ENCODE measurements at places on chromosomes 7 and 10. TPM values are rescaled to one million over a fixed set of nuclear protein-coding genes. Genes with fewer than 3 reads are reported as not detected.

The IMPDH1 gene
- total RNA-seq: 95.8 TPM

The PRKG1 gene
- total RNA-seq: not detected

DNA sequence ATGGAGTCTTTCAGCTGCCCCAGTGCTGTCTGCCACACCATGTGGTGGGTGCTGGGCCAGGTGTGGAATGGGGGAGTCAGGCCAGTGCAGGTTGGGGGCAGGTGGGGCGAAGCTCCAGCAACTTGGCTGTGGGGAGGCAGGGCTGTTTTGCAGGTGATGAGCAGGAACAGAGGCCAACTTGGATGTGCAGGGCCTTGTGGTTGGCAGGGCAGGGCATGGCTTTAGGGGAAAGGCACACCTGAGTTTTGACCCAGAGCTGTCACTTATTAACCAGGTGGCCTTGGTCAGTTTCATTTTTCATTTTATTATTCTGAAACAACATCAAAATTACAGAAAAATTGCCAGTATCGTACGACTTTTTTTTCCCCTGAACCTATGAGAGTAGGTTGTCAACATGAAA is 1.1 kb upstream of the SFTPA2 start:
- peaks cover 18% of the 10 kb centered on the region for H3K27me3 ChIP-seq
- no peak overlapping the region for H3K27ac ChIP-seq
- peaks cover 10% of the 10 kb centered on the region for H3K4me1 ChIP-seq
- no peak overlapping the region for H3K4me3 ChIP-seq

The MLXIPL gene
- total RNA-seq: not detected

DNA sequence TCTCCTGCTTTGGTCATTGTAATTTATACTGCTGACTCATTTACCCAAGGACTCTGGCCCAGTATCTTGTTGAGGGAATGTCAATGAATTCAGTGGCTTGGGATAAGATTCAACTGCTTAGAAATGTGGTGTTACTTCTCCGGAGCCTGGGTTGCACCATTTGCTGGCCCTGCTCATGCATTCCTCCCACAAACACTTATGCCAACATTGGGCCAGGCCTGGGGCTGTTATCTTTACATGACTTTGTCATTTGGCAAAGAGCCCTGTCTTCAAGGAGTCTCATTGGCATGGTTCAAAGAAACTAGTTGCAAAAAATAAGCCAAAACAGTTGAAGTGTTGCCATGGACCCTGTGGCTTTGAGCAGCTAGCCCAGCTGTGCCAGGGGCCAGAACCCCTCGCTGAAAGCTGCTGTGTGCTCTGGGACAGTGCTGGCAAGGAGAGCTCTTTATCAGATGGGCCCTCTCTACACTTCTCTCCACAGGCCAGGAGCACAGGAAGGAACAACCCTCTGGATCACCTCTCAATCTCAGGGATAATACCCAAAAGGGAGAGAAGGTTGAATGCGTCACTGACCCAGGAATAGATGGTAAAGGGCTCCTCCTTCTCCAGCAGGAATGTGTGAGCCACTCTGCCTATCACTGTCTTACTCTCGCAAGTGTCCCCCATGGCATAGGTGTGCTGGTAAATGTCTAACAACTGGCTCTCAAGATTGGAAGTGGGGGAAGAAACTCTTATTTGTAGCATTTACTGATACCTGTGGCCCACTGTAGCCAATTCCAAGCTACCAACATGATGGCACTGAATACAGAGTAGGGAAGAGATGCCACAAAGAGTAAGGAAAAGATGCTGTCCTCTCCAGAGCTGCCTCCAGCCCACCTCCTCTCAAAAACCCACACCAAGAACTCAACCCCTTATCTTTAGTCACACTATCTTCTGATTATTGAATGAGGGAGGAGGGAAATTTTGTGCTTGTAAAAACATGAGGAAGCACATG is 23.5 kb upstream of the PDE1C start:
- H3K4me1 ChIP-seq: no peaks in the 10 kb centered on the region
- DNase-seq: no peak
- no peak overlapping the region for H3K27ac ChIP-seq
- no peaks in the 10 kb centered on the region for H3K27me3 ChIP-seq
- no peak overlapping the region for H3K4me3 ChIP-seq

- H3K27me3 ChIP-seq: no peaks in the 10 kb centered on the region
- no peak for DNase-seq
- H3K4me3 ChIP-seq: no peak overlapping the region
- peaks cover 41% of the 10 kb centered on the region for H3K4me1 ChIP-seq
- no peak overlapping the region for H3K27ac ChIP-seq
Observed at GRCh38 chr10:88293073-88293472, 290.0 kb downstream of the RNLS start.

DNA sequence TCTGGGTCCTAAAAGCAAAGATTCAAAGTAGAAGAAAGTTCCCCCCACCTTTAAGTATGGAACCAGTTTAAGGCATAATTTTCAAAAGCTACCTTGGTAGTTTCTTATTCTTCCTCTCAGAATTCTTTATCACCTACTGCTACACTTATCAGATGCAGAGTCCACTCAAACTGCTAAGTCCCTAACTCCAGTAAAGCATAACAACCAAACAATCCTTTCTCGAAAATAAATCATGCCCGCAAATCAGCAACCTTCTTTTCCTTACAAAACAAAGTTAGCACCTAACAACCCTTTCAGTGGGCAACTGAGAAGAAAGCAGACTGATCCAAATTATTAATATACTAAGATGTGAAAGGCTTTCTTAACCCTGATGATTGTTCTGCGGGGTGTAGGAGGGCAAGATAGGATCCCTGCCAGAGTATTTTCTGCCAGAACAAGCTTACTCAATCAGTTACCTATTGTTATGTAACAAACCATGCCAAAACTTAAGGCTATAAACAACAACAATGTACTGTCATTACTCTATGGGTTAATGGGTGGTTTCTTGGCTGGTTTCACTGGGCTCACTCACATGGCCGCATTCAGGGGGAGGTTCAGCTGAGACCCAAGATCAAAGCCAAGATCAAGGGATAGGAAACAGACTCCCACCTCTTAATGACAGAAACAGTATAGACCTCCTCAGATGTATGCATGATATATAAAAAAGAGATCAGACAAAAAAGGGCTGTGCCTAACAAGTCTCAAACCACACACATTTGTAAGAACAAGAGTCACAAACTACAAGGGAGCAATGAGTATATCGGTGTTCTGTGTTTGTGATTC is 42.0 kb downstream of the CCDC6 start:
- peaks cover 60% of the 10 kb centered on the region for H3K4me1 ChIP-seq
- peak overlapping the region; percentile 56 for H3K27ac ChIP-seq
- DNase-seq: no peak
- no peaks in the 10 kb centered on the region for H3K27me3 ChIP-seq
- peaks cover 22% of the 10 kb centered on the region for H3K36me3 ChIP-seq
- H3K4me3 ChIP-seq: no peak overlapping the region

DNA sequence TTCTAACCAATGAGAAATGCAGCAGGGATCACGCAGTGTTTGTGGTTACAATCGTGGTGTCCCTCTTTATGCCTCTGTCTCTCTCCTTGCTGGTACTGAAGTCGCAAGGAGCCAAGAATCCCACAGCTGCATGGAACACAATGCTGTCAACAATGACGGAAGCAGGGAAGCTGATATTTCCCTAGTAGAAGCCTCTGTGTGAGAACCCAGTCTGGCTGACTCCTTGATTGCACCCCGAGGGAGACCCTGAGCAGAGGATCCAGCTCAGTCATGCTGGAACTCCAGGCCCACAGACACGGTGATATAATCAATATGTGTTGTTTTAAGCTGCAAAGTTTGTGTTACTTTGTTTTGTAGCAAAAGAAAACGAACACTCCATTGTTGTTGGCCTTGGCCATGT is 677.9 kb downstream of the PARD3 start:
- no peak for DNase-seq
- H3K36me3 ChIP-seq: no peaks in the 10 kb centered on the region
- H3K4me3 ChIP-seq: no peak overlapping the region
- H3K4me1 ChIP-seq: peaks cover 6% of the 10 kb centered on the region

The RELN gene
- total RNA-seq: not detected

The PLCE1 gene
- not detected for total RNA-seq

The LEP gene
- not detected for total RNA-seq

GRCh38 chr7:114932991-114933390 is 11.1 kb downstream of the MDFIC start:
- DNase-seq: no peak
- no peak overlapping the region for H3K27ac ChIP-seq
- H3K4me1 ChIP-seq: peaks cover 31% of the 10 kb centered on the region
- peaks cover 23% of the 10 kb centered on the region for H3K36me3 ChIP-seq
- no peaks in the 10 kb centered on the region for H3K27me3 ChIP-seq
- peak overlapping the region; percentile 75 for H3K4me3 ChIP-seq

DNA sequence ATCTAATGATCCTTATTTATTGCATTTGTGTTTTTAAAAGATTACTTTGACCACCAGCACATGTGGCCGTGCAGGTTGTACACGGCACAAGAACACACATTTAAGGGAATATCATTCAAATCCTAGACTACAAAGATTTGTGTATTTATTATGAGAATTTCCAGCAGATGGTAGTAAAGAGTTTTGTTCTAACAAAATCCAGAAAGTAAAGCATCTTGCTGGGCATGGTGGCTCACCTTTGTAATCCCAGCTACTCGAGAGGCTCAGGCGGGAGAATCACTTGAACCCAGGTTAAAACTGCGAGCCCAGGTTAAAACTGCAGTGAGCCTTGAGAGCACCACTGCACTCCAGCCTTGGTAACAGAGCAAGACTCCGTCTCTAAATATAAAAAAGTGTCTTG is 31.5 kb downstream of the MACROH2A2 start:
- no peak overlapping the region for H3K4me3 ChIP-seq
- peaks cover 13% of the 10 kb centered on the region for H3K27me3 ChIP-seq

- no peaks in the 10 kb centered on the region for H3K36me3 ChIP-seq
- no peak overlapping the region for H3K4me3 ChIP-seq
- H3K27ac ChIP-seq: no peak overlapping the region
- no peaks in the 10 kb centered on the region for H3K27me3 ChIP-seq
Observed at GRCh38 chr7:21867226-21867625, 78.5 kb downstream of the CDCA7L start.

DNA sequence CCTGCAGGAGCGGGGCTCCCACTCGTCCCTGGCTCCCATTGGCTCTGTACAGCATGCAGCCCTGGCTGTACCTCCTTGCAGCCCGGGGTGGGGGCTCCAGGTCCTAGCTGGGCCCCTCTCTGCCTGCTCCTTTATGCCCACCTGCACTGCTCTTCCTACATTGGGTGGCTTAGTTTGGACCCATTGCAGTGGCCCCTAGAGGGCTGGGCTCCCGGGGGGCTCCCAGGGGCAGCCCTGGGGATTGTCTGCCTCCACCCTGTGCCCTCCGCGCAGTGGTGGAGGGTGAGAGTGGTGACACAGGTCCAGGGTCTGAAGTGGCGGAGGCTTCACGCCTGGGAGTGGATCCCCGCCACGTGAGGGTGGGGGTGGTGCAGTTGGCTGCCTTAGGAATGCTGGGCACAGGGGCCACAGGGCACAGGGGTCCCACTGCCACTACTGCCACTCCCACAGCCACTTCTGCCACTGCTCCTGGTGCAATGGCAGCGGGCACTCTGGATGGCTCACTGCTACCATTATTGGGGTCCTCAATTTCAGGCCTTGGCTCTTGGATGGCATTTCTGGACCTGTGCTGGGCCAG is 177.1 kb downstream of the ARL4A start:
- no peaks in the 10 kb centered on the region for H3K4me1 ChIP-seq
- no peak overlapping the region for H3K4me3 ChIP-seq
- H3K27me3 ChIP-seq: no peaks in the 10 kb centered on the region
- no peaks in the 10 kb centered on the region for H3K36me3 ChIP-seq

DNA sequence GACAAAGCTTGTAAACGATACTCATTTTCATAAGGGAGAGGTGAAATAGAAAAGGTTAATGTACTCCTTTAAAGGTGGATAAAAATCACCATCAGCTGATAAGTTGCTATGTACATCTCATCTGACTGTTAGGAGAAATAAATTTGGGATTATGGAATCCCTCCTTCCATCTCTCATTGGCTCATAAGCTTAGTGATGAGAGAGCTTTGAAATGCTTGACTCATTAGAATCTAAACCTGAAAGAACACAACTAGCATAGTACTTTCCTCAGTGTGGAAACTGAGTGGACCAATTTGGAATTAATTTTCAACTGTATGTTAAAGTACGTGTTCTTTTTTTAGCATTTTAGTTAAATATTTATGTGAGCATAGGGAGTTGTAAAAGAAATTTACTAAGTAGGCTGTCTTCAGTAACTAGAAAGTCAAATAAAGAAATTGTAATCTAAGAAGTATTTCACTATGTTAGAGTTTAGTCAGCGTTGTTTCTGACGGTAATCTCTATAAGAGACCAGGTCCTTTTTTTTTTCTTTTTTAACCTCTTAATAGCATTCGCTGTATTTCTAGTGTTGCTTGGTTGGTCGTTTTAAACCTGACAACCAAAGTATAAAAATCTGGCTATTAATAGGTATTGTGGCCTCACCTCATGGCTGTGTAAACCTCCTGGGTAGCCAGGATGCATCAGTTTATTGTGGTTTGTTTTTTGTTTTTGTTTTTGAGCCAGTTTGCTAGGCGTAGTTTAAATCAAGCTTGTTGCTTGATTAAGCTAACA is 34.4 kb downstream of the FHIP2A start:
- H3K36me3 ChIP-seq: peaks cover 52% of the 10 kb centered on the region
- H3K4me3 ChIP-seq: no peak overlapping the region
- no peak for DNase-seq
- H3K27me3 ChIP-seq: no peaks in the 10 kb centered on the region
- peak overlapping the region; percentile 53 for H3K27ac ChIP-seq

The AP3M1 gene
- 53.8 TPM for total RNA-seq

The PAPSS2 gene
- total RNA-seq: 0.07 TPM

DNA sequence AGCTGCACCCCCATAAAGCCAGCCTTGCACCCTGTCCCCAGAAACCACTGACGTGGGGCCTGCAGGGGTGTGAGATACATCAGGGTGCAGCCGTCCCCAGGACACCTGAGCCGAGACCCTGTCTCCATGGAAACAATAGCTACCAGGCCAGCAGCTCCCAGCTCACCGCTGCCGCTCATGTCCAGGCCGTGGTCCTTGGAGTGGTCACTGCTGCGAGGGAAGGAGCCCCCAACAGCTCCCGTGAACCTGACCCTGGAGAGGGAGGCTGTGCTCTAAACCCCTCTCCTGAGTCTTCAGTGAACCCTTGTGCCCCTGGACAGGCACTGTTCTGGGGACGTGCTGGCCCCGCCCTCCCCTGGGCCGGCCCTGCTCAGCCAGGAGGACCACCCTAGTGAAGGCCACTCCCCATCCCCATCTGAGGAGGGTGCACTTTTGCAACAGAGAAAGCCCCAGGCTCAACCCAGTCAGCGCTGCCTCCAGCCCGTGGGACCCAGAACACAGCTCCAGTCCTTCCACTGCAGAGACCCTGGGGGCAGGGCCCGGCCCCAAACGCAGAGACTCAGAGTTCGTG is 19.6 kb upstream of the INPP5A start:
- no peak for DNase-seq
- H3K4me3 ChIP-seq: no peak overlapping the region
- peaks cover 3% of the 10 kb centered on the region for H3K27me3 ChIP-seq
- no peaks in the 10 kb centered on the region for H3K36me3 ChIP-seq

GRCh38 chr10:80150172-80150571 is 17.6 kb downstream of the PLAC9 start:
- no peaks in the 10 kb centered on the region for H3K27me3 ChIP-seq
- H3K4me3 ChIP-seq: no peak overlapping the region
- DNase-seq: no peak
- peaks cover 40% of the 10 kb centered on the region for H3K36me3 ChIP-seq

The DOCK4 gene
- 0.37 TPM for total RNA-seq

GRCh38 chr7:159091480-159092475 is 52.9 kb downstream of the VIPR2 start:
- H3K27ac ChIP-seq: no peak overlapping the region
- no peaks in the 10 kb centered on the region for H3K36me3 ChIP-seq
- no peak for DNase-seq
- no peaks in the 10 kb centered on the region for H3K4me1 ChIP-seq
- no peak overlapping the region for H3K4me3 ChIP-seq
- peaks cover 2% of the 10 kb centered on the region for H3K27me3 ChIP-seq

The ACTL6B gene
- not detected for total RNA-seq

All from activated T-helper 1 cell treated with anti-CD3 and anti-CD28 coated beads, Interleukin-12 subunit alpha, Interleukin-12 subunit beta, Interleukin-2, Interleukin-4 antibody, amounts not matched to agents 30 ng/mL and 10 ng/mL and 1 ng/mL, durations not matched to agents 14 hours and 24 hours and 36 hours (primary cell).